ENCODE measurements at places on chromosomes 4 and X.

- H3K4me1 ChIP-seq, result peaks cover 9% of the 10 kb centered on the region
- H3K36me3 ChIP-seq, result no peaks in the 10 kb centered on the region
- no peak overlapping the region for H3K4me3 ChIP-seq
These were observed 187.7 kb upstream of the BOD1L1 start for GRCh38 chr4:13815231-13815630.

DNA sequence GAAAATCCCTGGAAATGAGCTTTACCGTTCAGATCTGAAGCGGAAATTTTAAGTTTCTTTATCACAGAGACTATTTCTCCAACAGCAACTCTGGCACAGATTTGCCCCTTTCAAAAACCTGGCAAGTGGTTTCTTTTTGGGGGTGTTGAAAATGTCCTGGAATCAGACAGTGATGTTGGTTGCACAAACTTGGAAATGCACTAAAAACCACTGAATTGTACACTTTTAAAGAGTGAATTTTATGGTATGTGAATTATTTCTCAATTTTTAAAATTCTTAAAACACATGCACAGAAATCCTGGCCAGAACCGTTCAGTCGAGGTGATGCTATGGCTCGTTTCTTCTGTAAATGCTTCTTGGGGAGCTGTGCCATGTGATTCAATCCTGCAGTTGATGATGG lies 121.2 kb upstream of the RBPJ start:
- 0 out of 2 replicates have a peak, but pooled peaks cover 4% of the 10 kb centered on the region for H3K4me1 ChIP-seq
- H3K4me3 ChIP-seq, result no peak overlapping the region
- H3K27me3 ChIP-seq, result peaks cover 13% of the 10 kb centered on the region
- DNase-seq, result no peak
- H3K36me3 ChIP-seq, result no peaks in the 10 kb centered on the region

DNA sequence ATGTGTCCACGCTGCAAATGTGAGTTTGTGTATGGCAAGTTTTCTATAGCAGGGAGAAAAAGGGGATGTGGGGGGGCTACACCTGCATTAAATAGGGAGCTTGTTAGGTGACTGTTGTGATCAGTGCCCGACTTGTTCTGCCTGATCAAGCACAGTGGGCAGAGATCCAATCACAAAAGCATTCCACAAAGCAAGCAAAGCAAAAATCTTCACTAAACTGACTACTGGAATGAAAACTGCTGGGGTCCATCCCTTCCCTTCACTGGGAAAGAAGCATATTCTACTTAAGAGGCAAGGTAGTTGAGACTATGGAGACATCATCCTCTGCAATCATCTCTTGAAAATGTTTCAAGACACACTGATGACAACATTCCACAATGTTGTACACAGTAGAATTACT lies 5.2 kb downstream of the IRS4 start:
- peaks cover 32% of the 10 kb centered on the region for H3K27me3 ChIP-seq
- H3K36me3 ChIP-seq, result peaks cover 23% of the 10 kb centered on the region
- peaks cover 64% of the 10 kb centered on the region for H3K4me1 ChIP-seq

- no peak for DNase-seq
- H3K4me1 ChIP-seq, result peaks cover 21% of the 10 kb centered on the region
- no peaks in the 10 kb centered on the region for H3K36me3 ChIP-seq
- H3K27me3 ChIP-seq, result no peaks in the 10 kb centered on the region
These were observed 86.2 kb downstream of the SLC39A8 start for GRCh38 chr4:102259081-102259480.

DNA sequence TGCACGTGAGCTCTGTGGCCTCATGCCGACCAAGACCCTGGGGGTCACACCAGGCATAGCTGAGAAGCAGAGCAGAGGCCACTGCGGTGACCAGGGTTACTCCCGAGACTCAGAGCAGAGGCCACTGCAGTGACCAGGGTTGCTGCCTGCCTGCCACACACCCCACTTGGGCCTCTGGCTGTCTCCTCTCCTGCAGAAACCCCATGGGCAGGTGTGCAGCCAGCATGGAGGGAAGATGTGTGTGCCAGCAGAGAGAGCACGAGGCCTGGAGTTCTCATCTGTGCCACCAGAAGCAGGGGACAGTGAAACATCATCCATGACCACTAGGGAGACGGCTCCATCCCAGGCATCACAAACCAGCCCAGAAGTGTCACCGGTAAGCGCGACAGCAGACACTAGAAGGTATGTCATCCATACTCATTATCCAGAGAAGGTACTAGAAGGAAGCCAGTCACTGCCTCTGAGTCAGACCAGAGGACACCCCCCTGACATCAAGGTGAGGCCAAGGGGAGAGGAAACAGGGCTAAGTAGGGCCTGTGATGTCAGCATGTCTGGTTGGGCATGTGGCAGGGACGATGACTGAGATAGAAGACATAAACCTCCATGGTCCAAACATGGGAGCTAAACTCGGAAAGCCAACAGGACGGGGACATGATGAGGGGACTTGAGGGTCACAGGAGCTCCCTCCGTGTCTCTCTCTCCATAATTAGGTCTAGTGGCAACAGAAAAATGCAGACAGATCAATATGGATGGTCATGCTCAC lies 24.2 kb upstream of the SPON2 start:
- H3K36me3 ChIP-seq, result no peaks in the 10 kb centered on the region
- H3K4me3 ChIP-seq, result no peak overlapping the region
- no peak for DNase-seq
- H3K4me1 ChIP-seq, result no peaks in the 10 kb centered on the region

DNA sequence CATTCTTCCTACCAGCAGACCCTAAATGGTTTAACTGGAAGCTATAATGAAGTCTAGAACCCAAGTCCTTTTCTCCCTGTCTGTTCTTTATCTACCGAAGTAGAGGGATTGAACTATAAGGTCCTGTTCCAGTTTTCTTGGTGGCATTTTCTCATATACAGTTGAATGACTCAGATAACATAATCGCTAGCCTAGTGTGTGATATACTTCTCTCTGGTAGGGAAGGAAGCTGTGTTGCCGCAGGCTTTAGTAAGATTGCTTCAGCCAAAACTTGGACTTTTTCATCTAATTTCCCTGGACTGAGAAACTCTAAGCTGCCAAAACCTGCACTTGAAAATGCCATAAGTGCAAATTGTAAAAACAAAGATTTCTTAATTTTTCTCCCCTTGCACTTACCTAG lies 123.4 kb downstream of the NWD2 start:
- DNase-seq, result no peak
- no peaks in the 10 kb centered on the region for H3K4me1 ChIP-seq
- no peaks in the 10 kb centered on the region for H3K36me3 ChIP-seq
- no peak overlapping the region for H3K4me3 ChIP-seq
- H3K27me3 ChIP-seq, result no peaks in the 10 kb centered on the region
- H3K27ac ChIP-seq, result no peak overlapping the region

- no peaks in the 10 kb centered on the region for H3K27me3 ChIP-seq
- H3K4me3 ChIP-seq, result no peak overlapping the region
- DNase-seq, result no peak
- no peaks in the 10 kb centered on the region for H3K36me3 ChIP-seq
- H3K4me1 ChIP-seq, result no peaks in the 10 kb centered on the region
These were observed 67.3 kb upstream of the IL13RA1 start for GRCh38 chrX:118660085-118660484.

Measured in WTC11 (cell line).